Lower leg skin (tissue), 4 donors: ENCODE measurements at places on chromosomes 4 and X.

DNA sequence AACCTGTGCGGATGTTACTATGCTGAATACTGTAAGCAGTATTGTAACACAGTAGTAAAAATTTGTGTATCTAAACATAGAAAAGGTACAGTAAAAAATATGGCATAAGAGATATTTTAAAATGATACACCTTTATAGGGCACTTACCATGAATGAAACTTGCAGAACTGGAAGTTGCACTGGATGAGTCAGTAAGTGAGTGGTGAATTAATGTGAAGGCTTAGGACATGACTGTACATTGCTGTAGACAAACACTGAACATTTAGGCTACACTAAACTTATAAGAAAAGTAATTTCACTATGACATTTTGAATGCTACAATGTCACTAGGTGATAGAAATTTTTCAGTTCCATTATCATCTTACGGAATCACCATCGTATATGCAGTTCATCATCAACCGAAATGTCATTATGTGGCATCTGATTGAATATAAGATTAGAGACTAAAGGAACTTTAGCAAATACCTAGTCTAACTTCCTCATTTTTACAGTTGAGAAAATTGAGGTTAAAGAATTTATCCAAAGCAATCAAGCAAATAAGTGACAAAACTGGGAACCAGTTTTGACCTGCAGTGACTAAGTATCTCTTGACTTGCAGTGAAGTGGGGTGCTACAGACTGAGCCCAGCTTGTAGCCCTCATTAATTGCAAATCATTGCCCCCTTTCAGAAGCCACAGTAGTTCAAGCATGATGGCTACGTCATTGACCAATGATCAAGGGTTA is 55.3 kb downstream of the EGF start:
- no peak for DNase-seq

DNA sequence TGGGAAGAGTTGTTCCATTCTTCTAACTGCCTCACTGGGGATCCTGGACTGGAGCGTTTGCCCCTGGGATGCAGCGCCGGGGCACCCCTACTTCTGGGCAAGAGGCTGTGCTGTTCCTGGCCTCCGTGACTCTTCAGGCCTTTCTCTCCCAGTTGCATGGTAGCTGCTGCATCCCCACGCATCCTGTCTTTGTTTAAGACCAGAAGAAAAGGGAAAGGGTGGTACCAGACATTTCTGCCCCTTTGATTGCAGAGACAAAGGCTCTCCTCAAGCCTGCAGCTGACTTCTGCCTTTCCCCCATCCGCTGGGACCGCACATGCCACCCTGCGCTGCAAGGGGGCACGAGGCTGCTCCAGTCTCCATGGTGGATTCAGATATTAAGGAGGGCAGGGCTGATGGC is 70.4 kb downstream of the SHROOM2 start:
- DNase-seq, result no peak

GRCh38 chrX:9955506-9955905 is 11.7 kb upstream of the CLDN34 start:
- no peak for DNase-seq

- DNase-seq, result no peak
Measured at GRCh38 chrX:11374570-11374969, 81.4 kb downstream of the AMELX start.

DNA sequence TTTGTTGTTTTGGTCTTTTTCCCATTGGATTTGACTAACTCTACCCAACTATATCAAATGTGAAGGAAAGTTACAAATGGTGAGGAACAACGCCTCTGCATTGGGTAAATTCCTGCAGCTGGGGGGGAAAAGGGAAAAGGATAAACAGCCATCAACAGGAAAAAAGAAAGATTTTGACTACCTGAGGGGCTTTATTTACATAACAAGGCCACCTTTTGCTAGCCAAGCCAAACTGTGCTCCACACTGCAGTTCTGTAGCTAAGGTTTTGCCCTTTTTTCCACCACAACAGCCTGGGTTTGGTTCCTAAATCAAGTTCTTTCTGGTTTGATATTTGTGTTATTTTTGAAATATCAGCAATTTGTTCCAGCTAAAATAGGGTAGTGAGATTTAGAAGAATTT is 40.8 kb downstream of the RHOXF2B start:
- DNase-seq, result no peak

- DNase-seq, result no peak
Measured at GRCh38 chr4:139808808-139809756, 143.5 kb downstream of the MGST2 start.

DNA sequence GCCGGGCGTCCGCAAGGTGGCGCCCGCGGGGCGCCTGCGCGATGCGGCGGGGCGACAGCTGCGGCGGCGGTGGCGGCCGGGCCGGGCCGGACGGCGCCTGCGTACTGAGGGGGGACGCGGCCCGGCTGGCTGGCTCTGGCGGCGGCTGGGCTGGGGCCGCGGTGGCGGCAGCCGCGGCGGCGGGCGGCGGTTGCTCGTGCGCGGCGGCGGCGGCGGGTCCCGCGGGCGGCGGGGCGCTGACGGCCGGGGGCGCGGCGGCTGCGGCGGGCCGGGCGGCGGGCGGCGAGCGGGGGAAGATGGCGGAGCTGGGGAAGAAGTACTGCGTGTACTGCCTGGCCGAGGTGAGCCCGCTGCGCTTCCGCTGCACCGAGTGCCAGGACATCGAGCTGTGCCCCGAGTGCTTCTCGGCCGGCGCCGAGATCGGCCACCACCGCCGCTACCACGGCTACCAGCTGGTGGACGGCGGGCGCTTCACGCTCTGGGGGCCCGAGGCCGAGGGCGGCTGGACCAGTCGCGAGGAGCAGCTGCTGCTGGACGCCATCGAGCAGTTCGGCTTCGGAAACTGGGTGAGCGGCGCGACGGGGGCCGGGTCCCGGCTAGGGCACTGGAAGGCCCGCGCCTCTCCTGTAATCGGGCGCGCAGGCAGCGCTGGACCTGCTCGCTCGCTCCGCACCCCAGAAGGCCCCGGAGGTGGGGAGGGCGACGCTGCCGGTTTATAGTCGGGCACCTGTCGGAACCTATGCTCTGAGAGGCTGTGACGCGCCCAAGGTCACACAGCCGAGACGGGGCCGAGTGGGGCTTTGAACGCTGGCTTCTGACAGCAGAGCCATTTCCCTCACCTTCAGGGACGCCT is at the start of gene TADA2B:
TADA2B (plus strand) TSS at position 89 of the 853 bp plus-strand sequence; CDS start at position 297, 208 bp downstream.
- DNase-seq, result no peak

DNA sequence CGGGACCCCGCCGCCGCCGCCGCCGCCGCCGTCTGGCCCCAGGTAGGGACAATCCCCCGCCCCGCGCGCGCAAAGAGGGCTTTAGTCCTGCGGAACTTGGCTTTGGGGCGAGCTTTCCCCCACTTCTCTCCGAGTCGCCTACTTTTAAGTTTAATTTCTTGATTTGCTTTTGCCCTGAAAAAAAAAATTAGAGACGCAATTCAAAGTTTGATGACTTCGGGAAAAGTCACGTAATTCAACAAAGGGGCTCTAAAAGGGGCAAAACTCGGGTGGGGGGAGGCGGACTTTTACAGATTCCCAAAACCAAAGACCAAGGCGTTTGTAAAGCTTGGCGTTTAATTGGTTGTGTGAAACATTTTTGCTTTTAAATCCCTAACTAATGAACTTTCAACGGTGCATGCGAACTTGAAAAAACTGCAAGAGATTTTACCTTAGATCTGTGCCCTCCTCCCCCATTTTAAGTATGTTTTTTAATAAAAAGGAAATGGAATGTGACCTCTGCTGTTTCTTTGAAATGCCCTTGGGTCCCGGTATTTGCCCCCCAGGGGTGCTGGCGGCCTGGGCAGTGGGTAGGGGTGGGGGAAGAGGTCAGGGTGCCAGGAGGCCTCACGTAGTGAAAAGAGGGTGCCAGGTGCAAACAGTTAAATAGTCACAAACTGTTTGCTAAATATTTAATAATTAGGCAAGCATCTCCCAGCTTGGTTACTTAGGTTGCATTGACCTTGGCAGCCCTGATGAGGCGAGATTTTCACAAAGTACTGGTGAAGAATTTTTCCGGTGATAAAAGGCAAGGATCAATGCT is 209.7 kb downstream of the NWD2 start:
- DNase-seq, result no peak

- DNase-seq, result no peak
Measured at GRCh38 chr4:39235696-39236095, 53.4 kb downstream of the WDR19 start.

DNA sequence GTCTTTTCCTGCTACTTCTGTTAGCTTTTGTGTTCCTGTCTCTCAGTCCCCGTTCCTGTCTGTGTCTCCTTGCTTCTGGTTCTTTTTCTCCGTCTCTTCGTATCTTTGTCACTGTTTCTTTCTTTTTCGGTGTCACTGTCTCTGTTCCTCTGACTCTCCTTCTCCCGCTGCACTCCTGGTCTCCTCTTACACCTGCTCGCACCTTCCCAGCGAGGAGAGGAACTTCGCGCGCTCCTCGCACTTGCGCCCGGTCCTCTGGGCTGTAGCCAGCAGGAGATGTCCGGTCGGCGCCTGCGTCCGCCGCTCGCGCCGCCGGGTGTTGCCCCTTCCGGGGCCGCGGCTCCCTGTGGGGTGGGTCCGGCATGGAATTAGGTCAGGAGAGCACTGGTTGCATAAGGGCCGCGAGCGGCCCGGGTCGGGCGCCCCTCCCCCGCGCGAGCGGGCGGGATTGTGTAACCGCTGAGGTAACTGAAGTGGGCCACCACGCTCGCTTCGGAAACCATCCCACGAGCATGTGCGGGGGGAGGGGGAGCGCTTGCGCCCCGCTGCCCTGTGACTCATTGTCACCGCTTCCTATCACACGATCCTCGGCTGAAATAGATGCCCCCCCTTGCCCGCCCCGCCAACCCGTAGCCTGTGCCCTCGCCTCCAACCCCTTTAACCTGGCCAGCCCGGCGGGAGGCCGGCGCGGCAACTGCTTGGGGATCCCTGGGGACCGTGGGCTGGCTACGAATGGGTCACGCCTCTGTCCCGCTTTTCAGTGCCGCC is 1.6 kb downstream of the LONRF3 start:
- peak; percentile 97 for DNase-seq

- DNase-seq, result no peak
Measured at GRCh38 chr4:145283909-145284308, 103.5 kb upstream of the OTUD4 start.

- DNase-seq, result no peak
Measured at GRCh38 chrX:143435916-143436315, 81.4 kb downstream of the SPANXN3 start.

DNA sequence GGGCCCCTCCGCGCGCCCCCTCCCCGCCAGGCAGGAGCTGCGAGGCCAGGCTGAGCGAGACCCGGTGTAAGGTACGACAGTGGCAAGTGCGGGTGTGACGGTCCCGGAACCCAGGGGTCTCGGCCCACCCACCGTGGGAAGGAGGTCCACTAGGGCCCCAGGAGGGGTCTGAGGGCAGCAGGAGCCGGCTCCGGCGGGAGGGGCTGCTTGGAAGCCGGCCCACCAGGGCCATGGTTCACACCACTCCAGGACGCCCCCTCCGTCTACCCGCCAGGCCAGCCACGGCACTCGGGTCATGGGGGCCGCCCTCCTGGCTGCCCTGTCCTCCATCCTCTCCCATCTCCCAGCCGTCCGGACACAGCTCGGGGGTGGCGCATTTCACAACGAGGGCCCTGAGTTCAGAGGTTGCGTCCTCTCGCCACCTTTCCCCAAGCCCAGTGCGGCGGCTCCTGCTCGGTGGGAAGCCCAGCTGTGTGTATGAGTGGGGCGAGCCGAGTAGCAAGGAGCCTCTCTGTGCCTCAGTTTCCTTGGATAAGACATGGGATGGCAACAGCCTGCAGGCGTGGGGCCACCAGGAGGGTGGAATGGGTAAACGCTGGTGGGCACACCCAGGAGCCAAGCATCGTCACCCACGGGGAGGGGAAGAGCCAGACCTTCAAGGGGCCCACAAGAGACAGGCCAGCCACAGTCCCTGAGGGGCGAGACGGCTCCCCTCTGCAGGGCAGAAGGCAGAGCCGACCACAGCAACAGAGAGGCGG is 81.3 kb downstream of the FAM53A start:
- no peak for DNase-seq

DNA sequence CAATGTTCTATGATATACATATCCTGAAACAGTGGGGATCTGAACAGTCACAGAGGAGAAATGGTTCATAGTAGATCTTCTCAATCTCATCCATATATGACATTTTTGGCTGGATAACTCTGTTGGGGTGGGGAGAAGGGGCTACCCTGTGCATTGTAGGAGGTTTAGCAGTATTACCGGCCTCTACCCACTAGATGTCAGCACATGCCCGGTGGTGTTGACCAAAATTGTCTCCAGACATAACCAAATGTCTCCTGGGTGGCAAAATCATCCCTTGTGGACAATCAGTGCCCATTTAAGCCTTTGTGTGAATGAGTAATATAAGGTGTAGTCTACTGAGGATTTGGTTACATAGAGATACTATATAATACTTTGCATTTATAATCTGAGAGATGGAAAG is 89.9 kb downstream of the PLS3 start:
- no peak for DNase-seq

- no peak for DNase-seq
Measured at GRCh38 chr4:145176641-145177432, 3.6 kb downstream of the OTUD4 start.

- DNase-seq, result no peak
Measured at GRCh38 chr4:28373191-28373590, 1512.5 kb downstream of the STIM2 start.

DNA sequence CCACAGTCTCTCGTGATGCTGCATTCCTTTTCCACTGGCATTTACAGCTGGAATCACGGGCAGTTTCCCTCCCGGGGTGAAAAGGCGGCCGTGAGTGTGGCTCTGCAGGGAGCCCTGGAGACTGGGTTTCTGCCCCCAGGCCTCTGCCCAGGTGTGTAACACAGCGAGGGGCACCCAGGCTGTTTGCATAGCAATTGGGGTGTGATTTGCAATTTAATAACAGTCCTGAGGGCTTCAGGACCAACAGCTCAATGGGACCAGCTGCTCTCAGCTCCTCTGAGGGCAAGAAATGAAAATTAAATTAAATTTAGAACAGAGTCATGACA is 99.0 kb upstream of the SHOX start:
- no peak for DNase-seq

DNA sequence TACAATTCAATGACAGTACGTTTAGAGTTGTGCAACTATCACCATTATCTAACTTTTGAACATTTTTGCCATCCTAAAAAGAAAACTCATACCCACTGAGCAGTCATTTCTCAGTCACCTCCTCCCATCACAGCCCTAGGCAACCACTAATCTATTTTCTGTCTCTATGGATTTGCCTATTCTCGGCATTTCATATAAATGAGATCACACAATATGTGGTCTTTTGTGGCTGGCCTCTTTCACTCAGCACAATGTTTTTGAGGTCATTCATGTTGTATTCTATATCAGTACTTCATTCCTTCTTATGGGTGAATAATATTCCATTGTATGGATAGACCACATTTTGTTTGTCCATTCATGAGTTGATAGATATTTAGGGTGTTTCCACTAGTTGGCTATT is 103.0 kb downstream of the PPEF1 start:
- no peak for DNase-seq

GRCh38 chr4:104879367-104879766 is 267.3 kb upstream of the TET2 start:
- no peak for DNase-seq
